ENCODE measurements at places on chromosomes 6 and 20. TPM values are rescaled to one million over a fixed set of nuclear protein-coding genes. Genes with fewer than 3 reads are reported as not detected.

DNA sequence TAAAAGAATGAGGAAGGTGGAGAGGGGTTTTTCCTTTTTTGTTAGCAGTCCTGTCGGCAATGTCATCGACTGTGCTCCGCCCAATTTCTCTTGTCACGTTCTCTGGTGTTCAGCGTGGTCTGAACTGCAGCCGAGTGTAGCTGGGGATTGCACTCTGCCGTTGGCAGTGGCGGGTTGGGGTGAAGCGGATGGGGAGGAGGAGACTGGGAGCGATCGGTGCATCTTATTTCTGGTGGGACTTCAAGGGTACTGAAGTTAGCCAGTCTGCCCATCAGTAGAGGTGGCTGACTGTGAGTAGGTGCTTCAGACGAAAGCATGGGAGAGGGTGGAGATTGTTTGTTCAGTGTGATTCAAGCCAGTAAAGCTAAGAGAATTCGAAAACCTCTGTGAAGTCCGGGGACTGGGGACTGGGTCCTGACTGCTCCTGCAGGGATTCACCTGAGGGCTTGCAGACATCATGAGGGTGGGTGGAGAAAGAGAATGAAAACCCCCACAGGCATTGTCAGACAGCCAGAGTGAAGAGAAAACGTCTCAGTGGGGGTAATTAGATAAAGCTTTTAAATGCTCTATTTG is 5.1 kb downstream of the RREB1 start:
- H3K4me1 ChIP-seq, result peaks cover 72% of the 10 kb centered on the region
- DNase-seq, result peak; percentile 59
- peak overlapping the region; percentile 66 for H3K27ac ChIP-seq
- H3K4me3 ChIP-seq, result peak overlapping the region; percentile 59
- H3K36me3 ChIP-seq, result peaks cover 13% of the 10 kb centered on the region

DNA sequence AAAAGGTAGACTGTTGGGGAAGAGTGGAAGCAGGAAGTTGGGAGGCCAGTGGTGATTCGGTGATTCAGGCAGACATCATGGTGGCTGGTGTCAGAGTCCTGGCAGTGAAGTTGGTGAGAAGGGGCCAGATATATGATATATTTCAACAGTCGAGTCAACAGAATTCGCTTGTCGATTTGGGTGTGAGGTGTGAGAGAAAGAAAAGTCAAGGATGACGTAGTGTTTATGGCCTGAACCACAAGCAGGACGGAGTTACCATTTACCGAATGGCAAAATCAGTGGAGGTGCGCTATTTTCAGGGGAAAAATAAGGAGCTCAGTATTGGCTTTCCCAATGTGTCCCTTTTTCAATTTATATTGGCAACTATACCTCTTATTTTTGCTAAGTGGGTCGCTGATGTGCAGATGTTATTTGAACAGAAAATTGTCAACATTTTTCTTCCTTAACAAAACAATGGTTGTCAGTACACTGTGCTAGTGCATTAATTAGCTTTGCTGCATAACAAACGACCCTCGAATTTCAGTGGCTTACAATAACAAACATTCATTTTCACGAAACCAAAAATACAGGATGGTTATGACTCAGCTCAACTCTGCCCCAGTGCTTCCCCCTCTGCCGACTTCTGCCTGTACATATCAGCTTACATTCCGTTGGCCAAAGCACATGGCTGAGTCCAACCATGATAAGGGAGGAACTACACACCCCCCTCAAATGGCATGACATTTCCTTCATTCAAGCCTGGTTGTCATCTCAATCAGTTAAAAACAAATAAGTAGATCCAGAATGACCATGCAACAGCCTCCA is 255.0 kb upstream of the ZFP64 start:
- H3K4me1 ChIP-seq, result no peaks in the 10 kb centered on the region
- H3K36me3 ChIP-seq, result no peaks in the 10 kb centered on the region
- no peak overlapping the region for H3K27ac ChIP-seq
- no peak for DNase-seq
- H3K4me3 ChIP-seq, result no peak overlapping the region

- H3K4me3 ChIP-seq, result peak overlapping the region; percentile 12
- peak overlapping the region; percentile 89 for H3K27ac ChIP-seq
- H3K4me1 ChIP-seq, result peaks cover 35% of the 10 kb centered on the region
- DNase-seq, result peak; percentile 43
- H3K27me3 ChIP-seq, result no peaks in the 10 kb centered on the region
- peaks cover 11% of the 10 kb centered on the region for H3K36me3 ChIP-seq
These were observed 326.5 kb upstream of the RUNX2 start for GRCh38 chr6:45001663-45002062.

Gene ADGB
- not detected for total RNA-seq

Gene PKIB
- total RNA-seq, result 1.3 TPM

Gene CTCFL
- not detected for total RNA-seq

Gene C20orf144
- 0.25 TPM for total RNA-seq

Measured in activated CD4-positive, alpha-beta T cell treated with anti-CD3 and anti-CD28 coated beads, Interleukin-2, amount 10 ng/mL, durations not matched to agents 7 days and 5 days (primary cell).